ENCODE measurements at places on chromosomes 3 and 15.

- no peak for DNase-seq
These were observed 108.1 kb upstream of the TNFAIP8L3 start for GRCh38 chr15:51202783-51203182.

DNA sequence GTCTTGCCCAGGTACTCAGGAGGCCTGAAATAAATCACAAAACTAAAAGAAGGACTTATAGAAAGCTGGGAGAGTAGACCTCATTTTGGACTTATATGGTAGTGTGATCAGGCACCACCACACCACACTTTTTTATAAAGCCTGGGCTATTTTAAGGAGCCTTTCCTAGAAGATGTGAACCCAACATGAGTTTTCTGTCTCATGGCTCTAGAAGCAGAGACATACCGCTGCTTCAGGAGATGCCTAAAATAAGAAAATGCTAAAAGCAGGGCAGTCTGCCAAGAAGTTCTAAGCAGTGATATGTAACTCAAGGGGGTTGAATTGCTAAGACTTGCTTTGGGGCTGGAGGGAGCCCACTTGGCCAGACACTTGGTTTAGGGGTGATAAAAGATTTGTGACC lies 49.6 kb downstream of the SUMF1 start:
- no peak for DNase-seq

DNA sequence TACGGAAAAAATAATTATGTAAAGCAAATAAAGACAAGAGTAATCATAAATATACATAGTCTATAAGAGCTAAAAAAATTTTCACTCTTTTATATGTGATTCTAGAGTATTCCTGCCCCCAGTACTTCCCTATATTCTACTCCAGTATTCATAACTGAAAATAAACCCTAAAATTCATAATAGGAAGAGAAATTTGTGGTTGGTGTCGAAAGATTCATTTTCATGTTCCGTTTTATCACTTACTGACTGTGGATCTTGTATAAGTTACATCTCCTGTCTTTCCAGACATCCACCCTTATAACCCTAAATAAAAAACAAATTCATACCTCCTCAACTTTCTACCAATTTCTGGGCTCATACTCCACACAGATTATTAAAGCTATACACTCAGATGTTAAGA lies 16.0 kb upstream of the MBNL1 start:
- no peak for DNase-seq

DNA sequence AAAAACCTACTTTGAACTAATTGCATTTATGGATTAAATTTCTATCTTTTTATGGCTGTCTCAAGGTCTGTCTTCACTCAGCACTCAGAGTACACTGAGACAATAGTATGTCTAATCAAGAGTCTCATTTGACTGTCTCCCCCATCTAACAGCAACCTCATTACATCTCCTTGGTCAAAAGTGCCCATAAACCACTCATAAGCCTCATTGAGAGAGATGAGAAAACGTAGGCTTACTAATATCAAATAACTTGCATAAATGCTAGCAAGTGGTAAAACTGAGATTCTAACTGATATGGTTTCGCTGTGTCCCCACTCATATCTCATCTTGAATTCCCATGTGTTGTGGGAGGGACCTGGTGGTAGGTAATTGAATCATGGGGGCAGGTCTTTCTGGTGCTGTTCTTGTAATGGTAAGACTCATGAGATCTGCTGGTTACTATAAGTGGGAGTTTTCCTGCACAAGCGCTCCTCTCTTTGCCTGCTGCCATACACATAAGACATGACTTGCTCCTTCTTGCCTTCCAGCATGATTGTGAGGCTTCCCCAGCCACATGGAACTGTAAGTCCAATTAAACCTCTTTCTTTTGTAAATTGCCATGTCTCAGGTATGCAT lies 113.9 kb downstream of the TFDP2 start:
- no peak for DNase-seq

GRCh38 chr15:62119227-62119864 lies 45.7 kb downstream of the C2CD4B start:
- DNase-seq, result no peak

GRCh38 chr3:112437146-112438022 lies 61.9 kb downstream of the BTLA start:
- no peak for DNase-seq

DNA sequence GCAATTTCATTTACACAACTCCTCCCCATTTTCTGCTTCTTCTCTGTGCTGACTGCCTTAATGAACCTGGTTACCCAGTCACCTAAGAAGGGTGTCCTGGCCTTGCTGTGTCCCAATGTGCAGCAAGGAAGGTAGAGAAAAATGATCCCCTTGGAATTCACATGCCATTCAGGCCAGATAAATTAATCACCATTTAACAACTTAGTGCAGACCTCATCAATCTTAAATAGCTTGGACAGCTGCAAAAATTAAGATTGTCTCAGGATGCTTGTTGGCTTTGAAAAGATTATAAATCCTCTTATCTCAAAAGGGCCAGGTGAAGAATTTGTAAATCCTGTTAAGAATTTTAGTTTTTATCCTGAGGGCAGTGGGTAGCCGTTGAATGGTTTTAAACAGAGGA lies 9.7 kb upstream of the CDV3 start:
- no peak for DNase-seq

GRCh38 chr3:161423911-161424522 lies 52.7 kb upstream of the SPTSSB start:
- DNase-seq, result no peak

GRCh38 chr3:14393440-14394106 lies 8.8 kb upstream of the SLC6A6 start:
- DNase-seq, result no peak

GRCh38 chr3:10299679-10300078 lies 6.9 kb upstream of the GHRL start:
- no peak for DNase-seq

- DNase-seq, result no peak
These were observed 90.9 kb downstream of the RAP2B start for GRCh38 chr3:153252963-153253362.

- DNase-seq, result no peak
These were observed 51.9 kb downstream of the RASA2 start for GRCh38 chr3:141538568-141539240.

- DNase-seq, result peak; percentile 60
These were observed at the start of gene ZKSCAN7 for GRCh38 chr3:44554626-44555592. Gene ZKSCAN7 (plus strand): TSS chr3:44555193. CDS start chr3:44557048, 1,855 bp downstream.

GRCh38 chr3:134255404-134255803 lies 4.7 kb upstream of the RYK start:
- no peak for DNase-seq

- DNase-seq, result no peak
These were observed 338.3 kb upstream of the ATP11B start for GRCh38 chr3:182455011-182455410.

- no peak for DNase-seq
These were observed 62.9 kb upstream of the FNDC3B start for GRCh38 chr3:171976526-171976925.

DNA sequence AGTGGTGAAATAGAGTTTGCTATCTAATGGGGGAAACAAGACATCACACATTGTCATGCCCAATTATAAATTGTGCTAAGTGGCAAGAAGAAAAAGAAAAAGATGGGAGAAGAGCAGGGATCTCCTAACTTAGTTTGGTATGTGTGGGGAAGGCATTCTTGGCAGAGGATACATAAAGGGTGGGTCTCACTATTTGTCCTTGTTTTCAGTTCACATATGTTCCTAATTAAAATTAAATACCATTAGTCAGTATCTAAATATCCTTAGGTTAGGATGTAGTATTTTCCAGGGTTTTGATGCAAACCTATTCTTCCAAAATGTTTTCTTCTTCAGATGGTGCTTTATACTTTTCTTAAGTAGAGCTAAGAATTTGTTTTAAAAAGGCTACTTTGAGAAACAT lies 173.7 kb downstream of the B3GALNT1 start:
- no peak for DNase-seq

- DNase-seq, result no peak
These were observed 179.6 kb downstream of the OR4M2 start for GRCh38 chr15:22259881-22260421.

DNA sequence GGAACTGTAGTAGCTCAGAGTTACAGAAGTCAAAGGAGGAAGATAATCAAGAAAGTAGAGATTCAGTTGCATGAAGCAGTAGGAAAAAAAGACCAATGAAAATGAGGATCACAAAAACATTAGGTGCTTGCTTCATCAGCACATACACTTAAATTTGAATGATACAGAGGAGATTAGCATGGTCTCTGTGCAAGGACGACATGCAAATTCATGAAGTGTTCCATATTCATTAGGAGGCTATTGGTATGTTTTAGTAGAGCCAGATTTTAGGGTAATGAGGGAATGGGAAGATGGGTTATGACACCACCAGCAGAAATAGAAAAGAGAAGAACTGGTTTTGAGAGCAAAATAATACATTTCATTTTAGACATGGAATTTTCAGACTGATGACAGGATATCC lies 21.0 kb upstream of the TTC14 start:
- DNase-seq, result no peak

- no peak for DNase-seq
These were observed 24.8 kb downstream of the CBLB start for GRCh38 chr3:105843994-105844393.

DNA sequence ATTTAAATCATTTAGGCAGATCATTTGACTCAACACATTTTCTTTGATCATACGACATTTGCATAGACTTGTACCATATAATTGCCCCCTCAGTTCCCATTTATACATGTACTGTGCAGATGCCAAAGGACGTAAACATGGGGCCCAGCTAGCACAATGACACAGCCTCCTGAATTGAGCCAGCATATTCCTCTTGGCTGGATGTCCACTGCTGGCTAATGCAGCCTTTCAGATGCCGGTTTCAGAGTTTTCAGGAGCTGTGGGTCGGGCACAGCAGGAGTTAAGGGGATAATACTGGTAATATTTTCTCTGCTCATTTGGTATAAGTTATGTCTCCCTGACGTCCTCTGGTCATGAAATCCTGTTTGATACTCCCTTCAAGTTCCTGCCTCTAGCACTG lies 39.4 kb downstream of the KAT2B start:
- DNase-seq, result no peak

DNA sequence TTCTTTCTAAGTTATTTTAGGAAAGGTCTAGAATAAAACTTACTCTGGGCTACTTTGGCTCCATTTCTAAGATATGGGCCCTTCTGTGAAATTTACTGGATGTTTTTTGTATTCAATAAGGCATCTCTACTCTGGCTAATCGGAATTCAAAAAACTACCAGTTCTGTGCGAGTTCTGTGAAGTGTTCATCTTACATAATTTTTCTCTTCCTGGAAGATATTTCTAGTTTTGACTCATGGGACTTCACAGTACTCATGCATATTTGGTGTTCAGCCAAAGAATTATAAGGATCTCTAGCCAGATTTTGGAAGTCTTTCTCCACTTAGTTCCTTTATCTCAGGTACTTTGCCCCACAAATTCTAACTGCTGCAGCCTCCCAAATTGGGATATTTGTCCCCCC lies 46.4 kb upstream of the MBNL1 start:
- no peak for DNase-seq

DNA sequence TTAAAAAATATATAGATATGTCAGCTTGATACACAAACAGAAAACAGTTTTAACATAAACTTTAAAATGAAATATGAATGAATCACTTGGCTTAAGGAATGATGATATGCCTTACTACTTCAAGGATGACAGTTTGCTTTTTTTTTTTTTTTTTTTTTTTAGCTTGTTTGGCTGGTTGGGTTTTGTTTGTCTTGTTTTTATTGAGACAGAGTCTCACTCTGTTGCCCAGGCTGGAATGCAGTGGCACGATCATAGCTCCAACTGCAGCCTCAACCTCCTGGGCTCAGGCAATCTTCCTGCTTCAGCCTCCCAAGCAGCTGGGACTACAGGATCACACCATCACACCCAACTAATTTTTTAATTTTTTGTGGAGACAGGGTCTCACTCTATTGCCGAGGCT lies 14.5 kb downstream of the LRRC2 start:
- DNase-seq, result no peak

DNA sequence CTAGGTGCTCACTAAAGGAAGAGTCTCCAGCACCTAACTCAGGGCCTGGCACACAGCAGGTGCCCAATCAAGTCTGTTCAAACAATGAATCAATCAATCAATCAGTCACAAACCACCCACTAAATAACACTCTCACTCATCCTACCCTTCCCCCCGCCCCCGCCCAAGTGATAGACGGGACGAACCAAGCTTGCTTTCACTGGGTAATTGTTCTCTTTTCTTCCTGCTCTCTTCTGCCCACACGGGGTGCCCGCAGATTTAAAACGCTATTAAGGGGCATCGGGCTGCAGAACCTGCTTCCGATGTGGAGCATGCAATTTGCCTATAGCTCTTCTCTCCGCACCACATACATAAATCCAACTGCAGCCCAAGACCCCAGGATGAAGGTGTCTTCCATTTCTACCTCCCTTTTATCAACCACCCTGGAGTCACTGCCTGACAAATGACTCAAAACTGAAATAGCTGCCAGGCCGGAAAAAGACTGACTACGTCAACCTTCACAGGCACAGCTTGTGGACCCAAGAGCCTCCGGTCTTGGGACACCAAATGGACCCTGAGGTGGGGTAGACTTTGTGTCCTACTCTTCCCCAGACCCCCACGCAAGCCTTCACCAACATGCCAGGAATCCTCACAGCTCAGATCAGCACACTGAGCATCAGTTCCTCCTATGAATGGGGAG lies 1.7 kb downstream of the KLHL25 start:
- no peak for DNase-seq

- DNase-seq, result peak; percentile 51
These were observed 50.7 kb downstream of the UMPS start for GRCh38 chr3:124780761-124781475.

DNA sequence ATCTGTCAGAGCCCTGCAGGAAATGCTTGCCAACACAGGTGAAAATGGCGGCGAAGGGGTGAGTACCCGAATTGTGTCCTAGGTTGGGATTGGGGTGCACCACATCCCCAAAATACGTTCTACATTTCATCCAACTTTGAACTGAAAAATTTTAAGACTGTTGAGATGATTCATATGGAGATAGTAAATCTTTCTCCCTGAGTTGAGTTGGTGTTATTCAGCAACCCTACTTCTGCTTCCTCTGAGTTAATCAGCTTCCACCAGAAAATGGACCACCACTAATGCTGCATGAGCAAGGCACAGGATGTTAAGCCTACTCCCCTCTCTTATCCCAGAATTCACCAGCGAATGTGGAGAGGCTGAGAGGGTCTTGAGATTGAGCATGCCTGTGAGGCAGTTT lies 192.9 kb downstream of the RYR3 start:
- no peak for DNase-seq

- no peak for DNase-seq
These were observed 132.2 kb upstream of the NR2E3 start for GRCh38 chr15:71678191-71678590.

GRCh38 chr3:55483196-55484095 lies 3.7 kb downstream of the WNT5A start:
- DNase-seq, result no peak

All from left renal pelvis (tissue), 4 donors.